ENCODE measurements at places on chromosomes 11 and 22. TPM values are rescaled to one million over a fixed set of nuclear protein-coding genes. Genes with fewer than 3 reads are reported as not detected.

DNA sequence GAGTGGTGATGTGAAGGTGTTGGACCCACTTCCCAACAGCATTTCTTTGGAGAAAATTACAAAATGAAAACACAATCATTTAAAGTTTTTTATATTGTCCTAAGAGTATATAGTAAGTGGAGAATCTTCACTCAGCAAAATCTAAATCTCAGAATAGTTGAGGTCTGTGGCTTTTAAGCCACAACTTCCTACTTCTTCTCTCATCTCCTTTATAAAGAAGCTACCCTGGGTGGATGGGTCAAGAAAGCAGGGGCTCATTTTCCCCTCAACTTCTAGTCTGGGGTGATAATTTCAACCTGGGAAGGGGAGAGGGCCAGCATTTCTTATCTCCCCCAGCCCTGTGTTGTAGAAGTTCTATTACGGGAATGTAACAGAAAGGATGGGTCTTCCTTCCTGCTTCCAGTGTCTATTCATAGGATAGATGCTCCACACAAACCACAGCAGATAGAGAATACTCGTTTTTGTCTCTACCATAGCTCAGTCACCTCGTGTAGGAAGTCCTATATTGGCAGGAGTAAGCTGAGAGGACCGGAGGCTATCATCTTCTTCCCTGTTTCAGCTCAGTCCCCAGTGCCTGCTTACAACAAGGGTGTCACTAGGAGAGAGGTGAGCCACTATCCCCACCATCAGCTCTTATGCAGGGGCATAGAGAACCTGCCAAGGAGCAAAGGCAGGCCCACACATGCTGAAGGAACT lies 341.5 kb downstream of the CASP12 start:
- no peak for DNase-seq

DNA sequence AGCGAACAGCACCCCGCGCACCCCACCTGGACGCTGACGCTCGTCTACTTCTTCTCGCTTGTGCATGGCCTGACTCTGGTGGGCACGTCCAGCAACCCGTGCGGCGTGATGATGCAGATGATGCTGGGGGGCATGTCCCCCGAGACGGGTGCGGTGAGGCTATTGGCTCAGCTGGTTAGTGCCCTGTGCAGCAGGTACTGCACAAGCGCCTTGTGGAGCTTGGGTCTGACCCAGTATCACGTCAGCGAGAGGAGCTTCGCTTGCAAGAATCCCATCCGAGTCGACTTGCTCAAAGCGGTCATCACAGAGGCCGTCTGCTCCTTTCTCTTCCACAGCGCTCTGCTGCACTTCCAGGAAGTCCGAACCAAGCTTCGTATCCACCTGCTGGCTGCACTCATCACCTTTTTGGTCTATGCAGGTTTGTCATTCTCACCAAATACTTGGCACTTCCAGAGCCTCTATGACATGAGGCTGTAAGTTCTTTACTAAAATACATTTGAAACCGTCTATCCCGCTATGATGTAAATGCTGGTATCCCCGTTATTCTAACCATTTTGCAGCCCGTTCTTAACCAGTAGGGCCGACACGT lies 535 bp downstream of the AQP11 start:
- DNase-seq, result peak; percentile 60

The LRRC74B gene
- not detected for total RNA-seq

The TOM1 gene
- total RNA-seq, result 60.2 TPM

The POTEH gene
- total RNA-seq, result not detected

Measured in mucosa of descending colon (tissue), 3 donors.